ENCODE measurements at places on chromosomes 16 and 17.

GRCh38 chr17:65385726-65386125 is 175.7 kb downstream of the AXIN2 start:
- no peak for DNase-seq

- no peak for DNase-seq
These were observed 81.2 kb downstream of the WNT3 start for GRCh38 chr17:46737326-46737725.

GRCh38 chr16:1193143-1193824 is 31.8 kb downstream of the TPSG1 start:
- no peak for DNase-seq

GRCh38 chr17:67212231-67212630 is 32.8 kb downstream of the HELZ start:
- DNase-seq: peak; percentile 81

GRCh38 chr17:27793168-27793905 is 7.0 kb downstream of the NOS2 start:
- peak; percentile 6 for DNase-seq

DNA sequence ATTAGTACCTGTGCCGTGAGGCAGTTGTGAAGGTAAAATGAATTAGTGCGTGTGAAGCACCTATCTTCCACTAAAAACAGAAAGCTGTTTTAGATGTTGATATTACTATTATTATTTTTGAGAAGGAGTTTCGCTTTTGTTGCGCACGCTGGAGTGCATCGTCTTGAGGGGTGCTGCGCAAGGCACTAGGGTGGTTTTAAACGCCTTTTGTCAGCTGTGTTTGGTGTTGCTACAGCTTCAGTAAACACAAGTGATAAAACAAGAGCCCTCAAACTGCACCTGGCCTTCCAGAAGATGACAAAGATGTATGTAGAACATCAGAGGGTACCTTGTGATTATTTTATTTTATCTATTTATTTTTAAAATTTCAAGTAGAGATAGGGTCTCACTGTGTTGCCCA is 38.2 kb downstream of the PLCG2 start:
- no peak for DNase-seq

GRCh38 chr16:88976366-88977017 is 515 bp downstream of the CBFA2T3 start:
- no peak for DNase-seq

GRCh38 chr16:20903116-20903898 is 2.7 kb downstream of the LYRM1 start:
- DNase-seq: no peak

- DNase-seq: peak; percentile 64
These were observed 88.4 kb downstream of the PLXDC1 start for GRCh38 chr17:39062846-39063680.

DNA sequence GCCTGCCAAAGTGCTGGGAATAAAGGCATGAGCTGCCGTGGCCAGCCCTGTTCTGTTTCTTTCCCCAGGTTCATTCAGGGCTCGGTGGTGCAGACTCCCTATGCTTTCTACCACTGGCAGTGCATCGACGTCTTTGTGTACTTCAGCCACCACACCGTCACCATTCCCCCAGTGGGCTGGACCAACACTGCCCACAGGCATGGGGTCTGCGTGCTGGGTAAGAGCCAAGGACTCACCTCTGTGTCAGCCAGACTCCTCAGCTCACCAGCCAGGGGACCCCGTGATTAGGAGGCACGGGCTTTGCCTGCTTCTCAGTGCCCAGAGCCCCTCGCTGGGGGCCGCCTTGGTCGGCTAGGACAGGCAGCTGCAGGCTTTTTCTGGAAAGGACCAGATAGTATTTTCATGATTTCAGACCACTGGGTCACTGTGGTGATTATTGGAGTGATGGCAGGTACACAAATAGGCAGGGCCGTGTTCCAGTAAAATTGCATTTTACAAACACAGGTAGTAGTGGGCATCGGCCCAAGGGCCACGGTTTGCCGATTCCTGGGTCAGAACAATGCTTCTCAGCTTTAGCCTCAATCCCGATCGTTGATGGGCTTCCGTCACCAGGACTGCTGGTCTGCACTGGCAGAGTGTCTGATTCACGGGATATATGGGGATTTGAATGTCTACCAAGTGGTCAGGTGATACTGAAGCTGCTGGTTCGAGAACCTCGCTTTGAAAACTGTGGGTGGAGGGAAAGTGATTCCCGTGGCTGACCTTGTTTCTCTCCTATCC is 5.0 kb downstream of the ENGASE start:
- DNase-seq: no peak

- peak; percentile 99 for DNase-seq
These were observed at the start of gene JUP for GRCh38 chr17:41786227-41787020. Gene JUP, minus strand, starts transcription at chr17:41786711. Its CDS starts 14,857 bp downstream, at chr17:41771854.

GRCh38 chr17:29495011-29495410 is 71.8 kb downstream of the ABHD15 start:
- peak; percentile 49 for DNase-seq

GRCh38 chr16:12323007-12323758 is 346.6 kb downstream of the SNX29 start:
- DNase-seq: no peak

- DNase-seq: no peak
These were observed 1.1 kb downstream of the MLYCD start for GRCh38 chr16:83899978-83900377.

DNA sequence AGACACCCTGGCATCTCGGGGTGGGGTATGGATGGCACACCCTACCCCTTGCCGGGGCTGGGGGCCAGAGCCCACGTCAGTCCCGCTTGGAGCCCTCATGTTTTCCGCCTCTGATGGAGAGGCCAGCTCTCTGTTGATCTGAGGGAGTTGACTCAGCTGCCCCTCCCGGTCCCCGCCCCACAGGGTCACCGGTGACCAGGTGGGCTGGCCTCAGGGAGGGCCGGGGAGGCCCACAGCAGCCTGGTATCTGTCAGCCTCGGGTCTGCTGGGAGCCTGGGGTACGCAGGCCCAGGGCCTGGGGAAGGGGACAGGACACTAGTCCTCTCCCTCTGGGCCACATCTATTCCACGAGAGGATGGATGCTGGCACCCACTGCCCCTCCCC is 109.5 kb upstream of the CIBAR2 start:
- DNase-seq: no peak

GRCh38 chr17:21212826-21213637 is 929 bp downstream of the TMEM11 start:
- no peak for DNase-seq

GRCh38 chr17:3905017-3905520 is 11.2 kb downstream of the P2RX1 start:
- DNase-seq: no peak

Data from fibroblast of skin of right quadriceps (primary cell).